Stimulated activated naive CD4-positive, alpha-beta T cell treated with Interleukin-2 at 50 U/mL for 16 hours (primary cell): ENCODE measurements at places on chromosomes 2 and 18.

GRCh38 chr2:96884299-96885094, 14.6 kb upstream of the SEMA4C start:
- no peak for DNase-seq

DNA sequence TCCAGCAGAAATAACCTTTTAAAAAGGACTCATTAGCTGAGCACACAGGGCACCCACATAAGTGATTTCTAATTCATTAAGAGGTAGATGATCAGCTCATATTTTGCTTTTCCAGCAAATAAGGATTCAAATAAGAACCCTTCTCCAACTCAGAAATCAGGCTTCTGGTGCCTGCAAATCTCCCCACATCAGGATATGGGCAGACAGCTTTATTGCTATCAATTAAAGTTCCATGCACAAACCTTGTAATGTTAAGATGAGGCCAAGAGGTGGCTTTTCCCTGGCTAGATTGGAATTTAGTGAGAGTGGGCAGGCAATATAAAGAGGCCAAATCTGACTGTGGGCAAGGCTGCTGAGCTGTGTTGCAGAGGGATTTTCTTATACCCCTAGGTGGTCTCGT, 193.6 kb downstream of the SH3RF3 start:
- no peak for DNase-seq

DNA sequence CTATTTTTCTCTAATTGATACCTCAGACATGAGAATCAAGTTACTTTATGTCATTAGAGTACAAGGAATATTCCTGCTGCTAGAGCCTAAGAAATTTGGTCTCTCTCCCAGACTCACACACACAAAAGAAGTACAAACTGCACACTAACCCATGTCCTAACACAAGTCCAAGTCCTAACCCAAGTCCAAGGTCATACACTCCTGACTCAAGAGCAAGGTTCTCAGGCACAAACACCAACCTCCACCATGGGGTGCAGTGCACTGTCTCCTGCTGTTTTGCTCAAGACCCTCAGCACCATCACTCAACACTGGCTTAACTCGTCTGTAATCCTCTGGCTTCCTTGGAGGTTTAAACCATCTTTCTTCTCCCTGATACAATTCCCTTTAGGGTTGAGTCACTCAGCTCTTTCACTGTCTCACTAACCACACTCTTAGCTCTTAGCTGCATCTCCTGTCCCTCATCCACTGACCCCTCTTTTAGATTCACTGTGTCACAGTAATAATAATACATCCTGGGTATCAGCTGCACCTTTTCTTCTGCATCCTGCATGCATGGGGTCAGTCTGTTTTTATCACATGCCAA, 129.8 kb downstream of the BCL2L11 start:
- no peak for DNase-seq

DNA sequence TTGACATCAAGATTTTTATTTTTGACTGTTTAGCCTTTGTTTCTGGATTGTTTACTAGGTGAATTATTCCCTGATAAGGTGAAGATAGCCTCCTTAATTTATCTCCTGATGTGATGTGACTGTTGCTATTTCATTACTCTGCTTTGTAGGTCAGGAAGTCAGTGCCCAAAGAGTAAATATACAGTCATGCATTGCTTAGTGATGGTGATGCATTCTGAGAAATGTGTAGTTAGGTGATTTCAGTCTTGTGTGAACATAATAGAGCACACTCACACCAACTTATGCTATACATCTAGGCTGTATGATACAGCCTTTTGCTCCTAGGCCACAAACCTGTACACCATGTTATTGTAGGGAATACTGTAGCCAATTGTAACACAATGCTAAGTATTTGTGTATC, 102.4 kb upstream of the THUMPD2 start:
- no peak for DNase-seq

DNA sequence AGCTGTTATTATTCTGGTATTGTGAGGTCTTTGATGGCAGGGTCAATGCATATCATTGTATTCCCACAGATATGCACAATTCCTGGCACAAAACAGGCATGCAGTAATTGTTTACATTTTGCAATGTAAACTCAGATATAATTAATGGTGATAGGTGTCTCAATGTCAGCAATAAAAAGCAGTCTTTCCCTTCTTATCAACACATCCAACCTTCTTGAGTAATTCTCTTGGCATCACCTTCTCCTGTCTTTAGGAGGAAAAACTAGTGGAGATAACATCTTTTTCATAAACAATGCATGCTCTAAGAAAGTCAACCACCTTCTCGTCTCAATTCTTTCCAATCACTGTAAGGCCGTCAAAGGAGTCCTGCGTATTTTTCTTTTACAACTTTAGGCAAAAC, 313.3 kb upstream of the GULP1 start:
- DNase-seq, result no peak

GRCh38 chr2:97713296-97714083, at the start of gene ZAP70:
Gene ZAP70 (plus strand): TSS chr2:97713576. CDS start chr2:97724037, 10,461 bp downstream.
- peak; percentile 50 for DNase-seq

- DNase-seq, result no peak
Observed at GRCh38 chr2:41791523-41791922, 256.3 kb upstream of the PKDCC start.

- DNase-seq, result peak; percentile 73
Observed at GRCh38 chr18:58615140-58616132, 13.5 kb downstream of the ALPK2 start.

GRCh38 chr2:121177896-121178295, 107.1 kb downstream of the TFCP2L1 start:
- DNase-seq, result no peak

GRCh38 chr2:72326759-72327158, 179.1 kb upstream of the CYP26B1 start:
- no peak for DNase-seq

DNA sequence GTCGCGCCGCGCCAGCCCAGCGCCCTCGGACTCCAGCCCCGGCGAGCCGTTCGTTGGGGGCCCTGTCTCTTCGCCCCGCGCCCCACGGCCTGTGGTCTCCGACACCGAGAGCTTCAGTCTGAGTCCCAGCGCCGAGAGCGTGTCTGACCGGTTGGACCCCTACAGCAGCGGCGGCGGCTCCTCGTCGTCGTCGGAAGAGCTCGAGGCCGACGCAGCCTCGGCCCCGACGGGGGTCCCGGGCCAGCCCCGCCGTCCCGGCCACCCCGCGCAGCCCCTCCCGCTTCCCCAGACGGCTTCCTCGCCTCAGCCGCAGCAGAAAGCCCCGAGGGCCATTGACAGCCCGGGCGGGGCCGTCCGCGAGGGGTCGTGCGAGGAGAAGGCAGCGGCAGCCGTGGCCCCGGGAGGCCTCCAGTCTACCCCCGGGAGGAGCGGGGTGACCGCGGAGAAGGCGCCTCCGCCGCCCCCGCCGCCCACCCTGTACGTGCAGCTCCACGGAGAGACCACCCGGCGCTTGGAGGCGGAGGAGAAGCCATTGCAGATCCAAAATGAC, 1.4 kb downstream of the PHLPP1 start:
- no peak for DNase-seq

GRCh38 chr2:14635391-14635871, 2.9 kb downstream of the LRATD1 start:
- DNase-seq, result no peak

DNA sequence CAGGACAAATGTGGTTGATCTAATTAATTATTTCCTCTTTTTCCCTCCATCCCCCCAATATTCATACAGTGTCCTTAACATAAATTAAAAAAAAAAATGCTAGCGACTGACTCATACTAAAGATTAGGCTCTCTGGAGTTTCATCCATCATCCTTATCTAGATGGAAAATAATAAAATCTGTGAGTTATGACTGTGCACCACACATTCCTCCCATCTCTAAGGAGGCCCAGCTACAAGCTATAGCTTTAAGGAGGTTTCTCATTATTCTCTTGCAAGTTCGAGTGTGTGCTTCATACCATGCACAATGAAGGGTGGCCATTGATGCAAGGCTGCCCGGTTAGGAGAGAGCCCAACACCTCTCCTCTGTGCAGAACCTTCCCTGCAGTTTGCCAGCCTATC, 77.3 kb downstream of the XDH start:
- no peak for DNase-seq

- DNase-seq, result peak; percentile 32
Observed at GRCh38 chr2:101419096-101419663, 31.9 kb upstream of the CREG2 start.

GRCh38 chr2:2831633-2832032, 500.6 kb upstream of the MYT1L start:
- no peak for DNase-seq

DNA sequence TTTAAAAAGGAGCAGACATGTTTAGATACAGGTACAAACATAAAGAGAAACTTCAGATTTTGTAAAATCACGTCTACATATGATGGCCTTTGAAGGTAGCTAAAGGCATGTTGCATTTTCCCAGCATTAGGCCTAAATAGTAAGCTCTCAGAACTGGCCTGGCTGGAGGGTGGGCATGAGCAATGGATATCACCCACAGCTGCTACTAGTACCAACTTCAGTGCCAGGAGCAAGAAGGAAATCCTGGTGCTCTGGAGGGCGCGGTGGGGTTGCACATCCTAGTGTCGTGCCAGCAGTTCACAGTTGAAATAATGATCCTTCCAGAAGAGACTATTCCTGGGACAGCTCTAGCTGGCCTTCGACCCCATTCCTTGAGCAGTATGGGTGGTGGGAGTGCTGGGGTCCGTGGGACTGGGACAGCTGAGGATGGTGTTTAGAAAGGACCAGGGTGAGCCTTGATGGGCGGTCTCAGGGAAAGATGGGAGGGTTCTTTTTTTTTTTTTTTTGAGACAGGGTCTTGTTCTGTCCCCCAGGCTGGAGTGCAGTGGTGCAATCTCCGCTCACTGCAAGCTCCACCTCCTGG, 4.9 kb downstream of the DES start:
- DNase-seq, result no peak

GRCh38 chr18:62721839-62722795, 6.8 kb downstream of the PHLPP1 start:
- DNase-seq, result no peak

- no peak for DNase-seq
Observed at GRCh38 chr2:175872721-175873120, 129.3 kb downstream of the LNPK start.

GRCh38 chr2:102131564-102131963, 11.0 kb upstream of the IL1R1 start:
- DNase-seq, result no peak
